Amniotic epithelial cell (primary cell): ENCODE measurements at places on chromosomes 12 and 14.

- no peak for DNase-seq
Observed at GRCh38 chr14:68349900-68350629, 442.8 kb downstream of the ZFP36L1 start.

DNA sequence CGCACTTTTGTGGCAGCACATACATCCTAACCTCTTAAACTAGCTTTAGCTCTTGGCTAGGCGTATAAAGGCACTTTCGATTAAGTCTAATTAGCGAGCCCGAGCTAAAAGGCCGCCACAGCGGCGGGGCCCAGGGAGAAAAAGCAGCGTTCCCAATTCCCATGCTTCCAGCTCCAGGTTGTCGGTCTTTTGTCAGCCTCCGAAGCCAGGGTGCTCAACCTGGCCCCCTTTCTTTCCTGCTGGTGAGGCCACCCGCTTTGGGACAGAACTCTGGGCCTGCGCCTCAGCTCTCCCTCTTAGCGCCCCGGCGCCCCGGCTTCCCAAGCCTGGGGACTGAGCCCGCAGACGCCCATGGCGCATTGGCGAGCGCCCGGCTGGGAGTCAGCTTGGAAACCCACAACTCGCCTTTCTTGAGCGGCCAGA lies 33.3 kb upstream of the TBX5 start:
- DNase-seq = no peak

- peak; percentile 57 for DNase-seq
Observed at GRCh38 chr12:107607464-107608392, 77.9 kb upstream of the PWP1 start.

DNA sequence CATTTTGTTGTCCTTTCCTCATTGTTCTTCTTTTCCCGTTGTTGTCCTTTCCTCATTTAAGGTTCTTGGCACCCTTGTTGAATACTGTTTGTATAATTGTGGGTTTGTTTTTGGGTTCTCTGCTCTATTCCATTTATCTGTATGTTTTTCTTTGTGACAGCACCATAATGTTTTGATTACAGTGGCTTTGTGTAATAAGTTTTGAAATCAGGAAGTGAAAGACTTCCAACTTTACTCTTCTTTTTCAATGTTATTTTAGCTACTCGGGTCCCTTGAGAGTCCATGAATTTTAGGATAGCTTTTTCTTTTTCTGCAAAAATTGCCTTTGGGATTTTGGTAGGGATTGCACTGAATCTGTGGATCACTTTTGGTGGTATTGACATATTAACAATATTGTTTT lies 28.1 kb downstream of the ETNK1 start:
- DNase-seq = no peak

DNA sequence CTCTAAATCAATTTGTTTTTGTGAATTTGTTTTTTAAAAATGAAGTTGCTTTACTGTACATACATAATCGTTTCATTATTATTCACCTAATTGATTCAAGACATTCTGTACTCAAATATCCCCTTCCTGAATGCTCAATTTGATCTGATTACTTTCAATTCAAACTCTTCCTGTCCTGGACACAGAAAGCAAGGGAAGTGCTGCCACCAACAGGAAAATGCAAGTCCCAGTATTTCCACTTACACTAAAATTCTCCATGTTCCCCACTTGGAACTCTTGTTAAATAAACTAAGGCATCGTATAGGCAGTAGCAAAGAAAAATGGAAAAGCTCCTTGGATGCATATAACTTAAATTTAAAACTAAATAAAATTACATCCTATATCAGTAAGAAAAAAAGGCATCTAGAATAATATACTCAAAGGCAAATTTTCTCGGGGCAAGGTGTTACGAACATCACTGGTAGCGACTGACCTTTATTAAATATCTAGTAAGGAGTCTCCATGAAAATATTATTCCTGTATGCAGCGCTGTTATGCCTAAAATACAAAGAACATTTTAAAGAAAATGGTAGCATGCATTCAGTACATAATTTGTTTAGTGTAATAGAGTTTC lies 72.0 kb upstream of the DBX2 start:
- DNase-seq = peak; percentile 20

GRCh38 chr12:15597125-15597830 lies 191.9 kb downstream of the EPS8 start:
- no peak for DNase-seq

DNA sequence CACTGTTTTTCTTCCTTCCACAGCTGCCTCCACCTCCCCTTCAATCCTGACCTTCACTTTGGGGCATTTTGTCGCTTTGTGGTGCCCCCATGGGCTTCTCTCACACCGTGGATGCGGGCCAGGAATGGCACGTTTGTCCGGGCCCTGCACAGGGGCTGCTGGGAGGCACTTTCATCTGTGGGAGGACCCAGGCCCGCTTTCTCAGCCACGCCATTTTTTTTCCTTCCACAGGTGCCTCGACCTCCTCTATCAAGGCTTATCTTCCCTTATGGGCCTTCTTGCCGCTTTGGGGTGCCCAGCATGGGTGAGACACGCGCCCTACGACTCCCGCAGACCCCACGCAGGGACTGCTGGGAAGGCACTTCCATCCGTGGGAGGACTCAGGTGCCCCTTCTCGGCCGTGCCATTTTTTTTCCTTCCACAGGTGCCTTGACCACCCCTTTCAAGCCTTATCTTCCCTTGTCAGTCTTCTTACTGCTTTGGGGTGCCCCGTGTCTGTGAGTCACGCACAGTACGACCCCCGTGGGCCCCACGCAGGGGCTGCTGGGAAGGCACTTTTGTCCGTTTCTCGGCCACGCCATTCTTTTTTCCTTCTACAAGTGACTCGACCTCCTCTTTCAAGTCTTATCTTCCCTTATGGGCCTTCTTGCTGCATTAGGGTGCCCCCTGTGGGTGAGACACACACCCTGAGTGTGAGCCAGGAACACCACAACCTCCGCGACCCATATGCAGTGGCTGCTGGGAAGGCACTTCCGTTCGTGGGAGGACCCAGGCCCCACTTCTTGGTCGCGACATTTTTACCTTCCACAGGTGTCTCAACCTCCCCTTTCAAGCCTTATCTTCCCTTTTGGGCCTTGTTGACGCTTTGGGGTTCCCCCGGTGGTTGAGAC lies 270.7 kb downstream of the ALG10 start:
- DNase-seq = no peak

- DNase-seq = peak; percentile 84
Observed at GRCh38 chr14:31207287-31207754, 272 bp downstream of the HECTD1 start.

DNA sequence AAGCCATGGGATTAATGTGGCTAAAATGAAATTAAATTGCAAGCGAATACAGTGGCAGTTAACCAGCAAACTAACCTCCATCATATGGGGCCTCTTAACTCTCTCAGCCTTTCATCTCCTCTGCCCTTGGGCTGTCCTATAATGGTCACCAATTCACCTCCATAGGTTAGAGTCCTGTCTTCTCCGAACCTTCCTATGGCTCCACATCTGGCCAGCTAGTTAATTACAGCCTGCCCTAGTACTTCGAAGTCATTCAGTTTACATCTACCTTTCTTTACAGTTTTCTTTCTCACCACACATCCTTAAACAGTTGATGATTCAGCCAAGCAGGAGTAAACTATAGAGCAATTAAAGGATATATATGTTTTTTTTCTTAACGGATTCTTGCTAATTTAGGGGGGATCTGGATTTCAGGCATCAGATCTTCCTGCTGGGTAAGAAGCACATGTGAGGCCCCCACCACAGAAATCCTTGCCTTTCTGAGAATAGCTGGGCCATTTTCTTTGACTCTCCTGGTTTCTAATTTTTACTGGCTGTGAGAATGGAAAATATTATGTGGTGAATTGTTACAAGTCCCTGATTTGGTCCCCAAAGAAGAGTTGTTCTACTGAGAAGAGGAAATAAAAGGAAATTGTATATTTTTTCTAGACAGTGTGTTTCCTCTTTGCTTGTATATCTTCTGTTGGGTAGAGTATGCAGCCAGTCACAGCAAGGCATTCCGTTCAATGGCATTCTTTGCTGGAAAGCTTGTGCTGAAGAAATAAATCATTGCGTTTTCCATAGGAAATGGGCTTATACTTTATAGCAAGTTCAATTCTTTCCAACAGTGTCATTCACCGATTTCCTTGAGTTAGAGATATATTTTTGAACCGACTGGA lies 16.7 kb downstream of the HMGA2 start:
- DNase-seq = no peak

DNA sequence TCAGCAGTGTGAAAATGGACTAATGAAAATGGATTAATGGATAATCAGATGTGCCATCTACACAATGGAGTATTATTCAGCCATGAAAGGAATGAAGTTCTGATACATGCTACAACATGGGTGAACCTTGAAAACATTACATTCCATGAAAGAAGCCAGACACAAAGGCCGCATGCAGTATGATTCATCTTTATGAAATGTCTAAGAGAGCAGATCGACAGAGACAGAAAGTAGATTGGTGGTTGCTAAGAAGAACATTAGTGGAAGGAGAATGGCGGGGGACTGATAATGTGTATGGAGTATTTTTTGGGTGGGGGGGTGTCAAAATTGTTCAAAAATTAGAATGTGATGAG lies 47.3 kb downstream of the PRKAB1 start:
- peak; percentile 80 for DNase-seq

- peak; percentile 72 for DNase-seq
Observed at GRCh38 chr12:91813701-91814100, 331.9 kb downstream of the BTG1 start.

- no peak for DNase-seq
Observed at GRCh38 chr12:67884596-67884995, 104.7 kb upstream of the IFNG-AS1 start.

- DNase-seq = no peak
Observed at GRCh38 chr12:48947727-48948126, 9.6 kb downstream of the ARF3 start.

DNA sequence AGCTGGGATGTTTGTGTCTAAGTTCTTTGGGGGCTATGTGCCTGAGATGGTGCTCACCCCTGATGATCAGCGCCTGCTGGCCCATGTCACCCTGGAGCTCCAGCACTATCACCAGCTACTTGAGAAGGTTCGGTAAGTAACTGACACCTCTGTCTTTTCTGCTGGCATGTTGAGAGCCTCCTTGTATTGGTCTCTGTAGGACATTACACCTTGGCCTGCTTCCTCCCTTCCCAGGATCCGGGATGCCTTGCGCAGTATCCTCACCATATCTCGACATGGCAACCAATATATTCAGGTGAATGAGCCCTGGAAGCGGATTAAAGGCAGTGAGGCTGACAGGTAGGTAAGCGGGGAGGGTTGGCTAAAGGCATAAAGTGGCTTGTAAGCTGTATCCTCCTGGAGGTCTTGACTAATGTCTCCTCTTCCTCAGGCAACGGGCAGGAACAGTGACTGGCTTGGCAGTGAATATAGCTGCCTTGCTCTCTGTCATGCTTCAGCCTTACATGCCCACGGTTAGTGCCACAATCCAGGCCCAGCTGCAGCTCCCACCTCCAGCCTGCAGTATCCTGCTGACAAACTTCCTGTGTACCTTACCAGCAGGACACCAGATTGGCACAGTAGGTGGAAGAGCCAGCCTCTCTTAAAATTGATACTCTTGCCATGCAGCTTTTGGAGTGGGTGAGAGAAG lies 5.5 kb downstream of the DDIT3 start:
- DNase-seq = no peak

DNA sequence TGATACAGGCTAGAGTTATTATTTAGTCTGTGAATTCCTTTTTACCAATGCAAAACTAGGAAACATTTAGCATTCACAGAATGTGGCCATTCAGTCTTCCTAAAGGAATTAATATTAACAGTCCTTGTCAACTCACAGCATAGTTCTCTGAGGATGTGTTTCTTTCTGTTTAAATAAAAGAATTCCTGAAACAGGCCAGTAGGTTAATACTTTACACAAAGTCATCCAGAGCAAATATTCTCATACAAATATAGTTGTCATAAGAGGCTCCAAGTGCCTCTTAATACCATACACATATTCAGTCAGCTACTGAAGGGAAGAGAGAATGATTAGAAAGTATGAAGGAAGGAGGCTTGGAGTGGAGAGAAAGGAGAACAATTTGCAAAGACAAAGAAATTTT lies 120.1 kb downstream of the LMNTD1 start:
- no peak for DNase-seq

DNA sequence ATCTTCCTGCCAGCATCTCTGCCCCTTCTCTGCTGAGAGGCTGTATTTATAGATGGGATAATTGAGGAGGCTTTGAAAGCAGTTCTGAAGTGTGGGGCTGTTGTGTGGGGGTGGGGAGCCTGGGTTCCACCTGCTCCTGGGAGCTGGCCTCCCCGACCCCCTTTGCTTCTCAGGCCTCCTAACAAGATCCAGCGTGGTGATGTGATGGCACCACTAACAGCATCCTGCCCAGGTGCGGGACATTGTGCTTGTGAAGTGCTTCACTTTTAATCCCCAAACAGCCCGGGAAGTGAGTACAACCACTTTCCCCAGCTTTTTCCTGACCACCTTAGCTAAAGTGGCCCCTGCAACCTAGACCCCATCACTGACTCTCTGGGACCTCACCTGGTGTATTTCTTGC lies 95.1 kb upstream of the NRXN3 start:
- no peak for DNase-seq

GRCh38 chr14:60984196-60984595 lies 3.2 kb downstream of the SLC38A6 start:
- DNase-seq = no peak

DNA sequence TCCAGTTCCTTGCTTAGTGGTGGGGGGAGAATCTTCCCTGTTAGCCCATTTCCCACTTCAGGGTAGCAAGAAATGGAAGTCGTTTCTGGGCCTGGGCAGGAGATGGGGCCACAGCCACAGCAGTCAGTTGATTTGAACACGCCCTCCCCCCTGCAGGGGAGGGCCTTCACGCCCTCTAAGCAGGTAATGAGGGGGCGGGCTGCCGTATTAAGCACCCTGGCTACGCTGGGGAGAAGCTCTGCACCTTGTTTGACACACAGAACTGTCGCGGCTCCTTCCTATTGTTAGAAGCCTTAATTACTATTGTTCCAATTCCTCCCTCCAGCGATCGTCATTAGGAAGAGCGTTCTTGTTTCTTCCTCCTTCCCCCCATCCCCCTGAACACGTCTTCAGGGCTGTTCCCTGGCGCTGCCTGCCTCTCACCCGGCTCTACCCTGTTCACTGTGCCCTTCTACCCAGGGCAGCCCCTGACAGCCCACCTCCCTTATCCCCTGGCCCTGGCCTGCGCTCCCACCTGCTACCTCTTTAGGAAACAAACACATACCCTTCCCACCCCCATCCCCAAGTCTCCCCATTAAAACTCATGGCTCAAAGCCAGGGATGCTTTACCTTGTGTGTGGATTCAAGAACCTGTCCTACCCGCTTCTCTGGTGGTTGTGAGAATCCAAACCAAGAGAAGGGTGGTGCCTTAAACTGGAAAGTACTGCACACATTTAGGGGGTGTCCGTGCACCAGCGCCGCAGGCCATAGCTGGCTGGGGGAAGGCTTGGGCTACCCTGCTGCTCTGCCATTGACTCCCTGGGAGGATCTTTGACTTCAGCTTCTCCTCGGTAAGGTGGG lies 137.6 kb downstream of the TSPAN9 start:
- DNase-seq = no peak

- peak; percentile 75 for DNase-seq
Observed at GRCh38 chr14:65502676-65503124, 90.2 kb downstream of the FUT8 start.
